ENCODE measurements at places on chromosomes 1 and 21. TPM values are rescaled to one million over a fixed set of nuclear protein-coding genes. Genes with fewer than 3 reads are reported as not detected.

Gene SLC19A1
- 17.5 TPM for total RNA-seq

Gene PRDM16
- total RNA-seq, result 0.45 TPM

Gene QSOX1
- total RNA-seq, result 402 TPM

Gene GON4L
- 16.8 TPM for total RNA-seq

Gene CR1
- total RNA-seq, result not detected

Gene PTPN7
- total RNA-seq, result not detected

Gene PLA2G5
- total RNA-seq, result not detected

Gene CNR2
- not detected for total RNA-seq

Gene CENPL
- 23.8 TPM for total RNA-seq

Gene PKLR
- not detected for total RNA-seq

Gene DYNLT5
- 1.7 TPM for total RNA-seq

Gene TADA1
- total RNA-seq, result 12.3 TPM

Gene L1TD1
- total RNA-seq, result 0.30 TPM

Gene CFAP107
- not detected for total RNA-seq

Gene FNDC10
- 3.1 TPM for total RNA-seq

Gene APOBEC4
- total RNA-seq, result not detected

Gene CLEC20A
- not detected for total RNA-seq

Gene LAPTM5
- total RNA-seq, result not detected

Gene NOTCH2
- total RNA-seq, result 53.1 TPM

Gene ABCG1
- total RNA-seq, result 0.34 TPM

Gene SNX7
- 18.4 TPM for total RNA-seq

Gene MCOLN2
- 0.45 TPM for total RNA-seq

Gene GJA9
- not detected for total RNA-seq

Gene CLCA4
- not detected for total RNA-seq

Gene GPR52
- total RNA-seq, result not detected

Gene HSPA6
- under 0.01 TPM for total RNA-seq

Gene TNNT2
- not detected for total RNA-seq

Gene ERG
- not detected for total RNA-seq

Gene PDZK1IP1
- total RNA-seq, result not detected
